ENCODE measurements at places on chromosomes 5 and 9.
A peak's percentile ranks its signal among the peaks of the same experiment; 100 is the strongest.

DNA sequence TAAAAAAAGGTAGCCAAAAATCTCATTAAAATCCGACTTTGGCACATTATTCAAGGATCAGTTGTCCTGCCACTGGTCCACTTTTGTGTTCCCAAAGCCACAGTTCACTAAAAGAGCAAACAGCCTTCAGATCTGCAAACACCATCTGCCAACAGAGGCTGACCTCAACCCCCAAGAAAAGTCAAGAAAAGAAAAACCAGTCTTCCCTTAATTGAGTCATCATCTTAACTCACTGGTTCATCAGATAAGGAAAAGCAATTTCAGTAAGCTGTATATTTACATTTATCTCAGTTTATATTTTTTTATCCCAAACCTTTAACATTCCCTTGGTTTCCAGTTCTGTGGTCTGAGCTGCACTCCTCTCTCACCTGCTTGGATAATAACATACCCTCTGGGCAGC is 21.2 kb downstream of the RASEF start:
- DNase-seq, result peak; percentile 79
- no peaks in the 10 kb centered on the region for H3K27me3 ChIP-seq
- no peaks in the 10 kb centered on the region for H3K36me3 ChIP-seq

DNA sequence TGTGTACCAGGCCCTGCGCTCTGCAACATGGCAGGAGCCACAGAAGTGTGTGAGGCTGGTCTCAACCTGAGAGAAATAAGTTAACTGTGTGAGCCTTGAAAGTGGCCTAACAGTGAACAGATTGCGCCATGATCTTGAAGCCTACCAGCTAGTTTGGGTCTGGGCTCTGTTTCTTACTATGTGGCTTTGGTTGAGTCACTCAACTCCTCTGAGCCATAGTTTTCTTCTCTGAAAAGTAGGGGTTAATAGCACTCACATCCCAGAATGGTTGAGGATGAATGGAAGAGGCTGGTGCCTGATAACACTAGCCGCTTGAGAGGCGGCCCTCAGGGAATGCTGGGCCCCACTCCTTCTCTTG is 121.5 kb downstream of the RGS3 start:
- no peak overlapping the region for H3K4me3 ChIP-seq
- H3K36me3 ChIP-seq, result peaks cover 13% of the 10 kb centered on the region
- peaks cover 31% of the 10 kb centered on the region for H3K4me1 ChIP-seq

- peaks cover 8% of the 10 kb centered on the region for H3K4me1 ChIP-seq
- no peak overlapping the region for H3K4me3 ChIP-seq
- no peak for DNase-seq
- no peak overlapping the region for H3K27ac ChIP-seq
These were observed 29.3 kb downstream of the CARTPT start for GRCh38 chr5:71748360-71748759.

DNA sequence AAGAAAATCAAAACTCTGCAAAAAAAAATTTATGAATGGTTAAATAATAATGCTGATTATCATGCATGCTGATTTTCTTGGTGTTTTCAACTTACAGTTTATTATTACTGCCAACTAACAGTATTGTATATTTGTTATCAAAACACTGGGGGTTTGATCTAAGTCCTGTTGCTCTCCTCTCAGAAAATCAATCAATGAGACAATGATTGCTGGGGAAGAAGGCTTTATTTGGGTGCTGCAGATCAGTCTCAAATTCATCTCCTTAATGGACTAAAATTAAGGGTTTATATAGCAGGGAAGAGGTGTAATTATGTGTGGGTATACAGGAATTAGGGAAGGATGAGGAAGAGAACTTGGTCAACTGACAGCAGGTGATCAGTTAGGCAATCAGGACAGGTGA is 565.5 kb upstream of the CDH6 start:
- no peak for DNase-seq
- no peak overlapping the region for H3K27ac ChIP-seq
- no peaks in the 10 kb centered on the region for H3K4me1 ChIP-seq
- no peaks in the 10 kb centered on the region for H3K27me3 ChIP-seq

- no peak for DNase-seq
- no peaks in the 10 kb centered on the region for H3K4me1 ChIP-seq
- no peak overlapping the region for H3K27ac ChIP-seq
- no peaks in the 10 kb centered on the region for H3K36me3 ChIP-seq
These were observed 33.8 kb upstream of the NEURL1B start for GRCh38 chr5:172607213-172607793.

GRCh38 chr5:127988146-127988760 is 95.3 kb upstream of the SLC12A2 start:
- peak overlapping the region; percentile 76 for H3K27ac ChIP-seq
- DNase-seq, result peak; percentile 97
- H3K36me3 ChIP-seq, result no peaks in the 10 kb centered on the region

- no peak overlapping the region for H3K27ac ChIP-seq
- H3K4me3 ChIP-seq, result no peak overlapping the region
- H3K27me3 ChIP-seq, result peaks cover 55% of the 10 kb centered on the region
These were observed 90.8 kb upstream of the EGFLAM start for GRCh38 chr5:38167562-38167996.

DNA sequence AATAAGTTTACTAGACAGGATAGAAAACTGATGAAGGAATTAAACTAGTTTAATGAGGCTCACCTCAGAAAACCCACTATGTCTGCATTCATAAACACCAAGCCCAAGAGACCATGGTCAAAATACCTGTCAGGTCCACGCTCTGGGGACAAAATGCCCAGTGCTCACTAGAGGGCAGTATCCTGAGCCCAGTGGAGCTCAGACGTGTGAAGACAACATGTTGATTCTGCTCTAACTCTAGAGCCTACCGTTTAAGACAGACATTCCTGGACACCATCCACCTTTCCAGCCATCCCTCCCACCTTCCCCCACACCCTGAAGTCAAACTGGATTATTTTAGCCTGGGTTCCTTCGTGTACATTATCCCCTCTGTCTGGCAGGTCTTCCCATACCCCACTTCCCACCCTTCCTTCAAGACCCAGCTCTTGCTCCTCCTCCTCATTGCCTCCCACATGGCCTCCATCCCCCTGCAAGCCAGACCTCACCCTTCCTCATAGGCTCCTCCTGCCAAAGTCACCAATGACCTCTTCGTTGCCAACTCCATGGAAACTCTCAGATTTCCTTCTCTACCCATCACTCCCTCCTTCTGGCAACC is 142.3 kb upstream of the FSTL4 start:
- no peak overlapping the region for H3K4me3 ChIP-seq
- peak; percentile 36 for DNase-seq
- no peaks in the 10 kb centered on the region for H3K36me3 ChIP-seq
- no peaks in the 10 kb centered on the region for H3K27me3 ChIP-seq

GRCh38 chr5:135517631-135518030 is 18.1 kb downstream of the NEUROG1 start:
- peaks cover 8% of the 10 kb centered on the region for H3K27me3 ChIP-seq
- no peak overlapping the region for H3K4me3 ChIP-seq
- DNase-seq, result no peak
- no peaks in the 10 kb centered on the region for H3K36me3 ChIP-seq
- no peaks in the 10 kb centered on the region for H3K4me1 ChIP-seq

GRCh38 chr5:170173227-170173626 is 59.6 kb upstream of the C5orf58 start:
- H3K4me1 ChIP-seq, result peaks cover 24% of the 10 kb centered on the region
- H3K27me3 ChIP-seq, result no peaks in the 10 kb centered on the region
- H3K36me3 ChIP-seq, result no peaks in the 10 kb centered on the region
- no peak overlapping the region for H3K4me3 ChIP-seq
- peak; percentile 86 for DNase-seq

GRCh38 chr9:134375011-134375390 is 48.7 kb downstream of the RXRA start:
- no peak for DNase-seq
- no peak overlapping the region for H3K27ac ChIP-seq
- H3K27me3 ChIP-seq, result no peaks in the 10 kb centered on the region
- H3K4me3 ChIP-seq, result no peak overlapping the region
- H3K4me1 ChIP-seq, result peaks cover 30% of the 10 kb centered on the region
- H3K36me3 ChIP-seq, result no peaks in the 10 kb centered on the region

DNA sequence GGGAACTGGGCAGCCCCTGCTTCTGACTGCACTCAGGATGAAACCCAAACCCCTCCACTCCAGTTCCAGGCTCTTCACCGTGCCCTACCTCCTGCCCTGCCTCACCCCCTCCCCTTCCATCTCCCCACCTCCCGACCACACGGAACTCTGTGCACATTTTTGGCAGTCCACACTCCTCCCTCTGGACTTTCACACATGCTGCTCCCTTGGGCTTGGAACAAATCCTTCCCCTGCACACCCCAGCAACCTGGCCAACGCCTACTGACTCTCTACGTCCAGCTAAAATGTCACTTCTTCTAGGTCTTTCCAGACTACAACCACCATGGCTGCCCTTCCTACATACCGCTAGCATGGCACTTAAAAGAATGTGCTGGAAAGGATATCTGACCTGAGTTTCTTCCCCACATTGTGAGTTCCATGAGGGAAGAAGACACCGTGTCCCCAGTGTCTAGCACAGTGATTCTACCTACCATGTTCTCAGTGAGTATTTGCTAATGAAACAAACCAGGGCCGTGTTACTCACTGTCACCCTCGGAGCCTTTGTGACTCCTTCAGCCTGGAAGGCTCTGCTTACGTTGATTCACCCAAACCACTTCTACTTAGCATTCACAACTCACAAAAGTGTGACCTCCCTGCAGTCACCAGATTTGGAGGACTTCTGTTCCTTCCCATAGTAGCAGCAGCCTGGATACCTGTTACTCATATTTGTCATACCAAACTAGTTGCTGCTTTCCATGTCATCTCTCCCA is 18.7 kb downstream of the RETREG1 start:
- no peak overlapping the region for H3K4me3 ChIP-seq
- H3K27me3 ChIP-seq, result no peaks in the 10 kb centered on the region
- no peak overlapping the region for H3K27ac ChIP-seq
- no peaks in the 10 kb centered on the region for H3K4me1 ChIP-seq
- no peak for DNase-seq
- no peaks in the 10 kb centered on the region for H3K36me3 ChIP-seq

GRCh38 chr5:178586396-178586795 is 3.8 kb downstream of the COL23A1 start:
- H3K27me3 ChIP-seq, result peaks cover 64% of the 10 kb centered on the region
- no peak for DNase-seq
- H3K4me3 ChIP-seq, result no peak overlapping the region

DNA sequence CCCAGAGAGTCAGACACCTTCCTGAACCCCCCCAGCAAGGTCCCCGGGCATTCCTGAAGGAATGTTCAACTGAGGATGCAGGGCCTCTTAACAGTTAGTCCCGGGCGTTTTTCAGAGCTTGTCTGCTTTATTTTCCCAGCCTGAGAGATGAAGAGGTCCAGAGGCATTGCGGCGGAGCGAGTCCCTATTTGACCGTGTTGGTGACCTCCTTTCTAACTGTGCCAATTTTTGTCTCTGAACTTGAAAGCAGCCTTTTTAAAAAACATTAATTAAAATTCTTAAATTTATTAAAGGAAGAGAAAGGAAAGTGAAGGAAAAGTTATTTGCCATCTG is 433 bp upstream of the PTAR1 start:
- no peak for DNase-seq
- H3K27ac ChIP-seq, result peak overlapping the region; percentile 18
- H3K4me3 ChIP-seq, result peak overlapping the region; percentile 99
- no peaks in the 10 kb centered on the region for H3K36me3 ChIP-seq

GRCh38 chr9:18233311-18233710 is 240.6 kb upstream of the ADAMTSL1 start:
- peaks cover 34% of the 10 kb centered on the region for H3K4me1 ChIP-seq
- no peak overlapping the region for H3K4me3 ChIP-seq
- H3K27ac ChIP-seq, result no peak overlapping the region
- no peaks in the 10 kb centered on the region for H3K27me3 ChIP-seq
- H3K36me3 ChIP-seq, result no peaks in the 10 kb centered on the region

DNA sequence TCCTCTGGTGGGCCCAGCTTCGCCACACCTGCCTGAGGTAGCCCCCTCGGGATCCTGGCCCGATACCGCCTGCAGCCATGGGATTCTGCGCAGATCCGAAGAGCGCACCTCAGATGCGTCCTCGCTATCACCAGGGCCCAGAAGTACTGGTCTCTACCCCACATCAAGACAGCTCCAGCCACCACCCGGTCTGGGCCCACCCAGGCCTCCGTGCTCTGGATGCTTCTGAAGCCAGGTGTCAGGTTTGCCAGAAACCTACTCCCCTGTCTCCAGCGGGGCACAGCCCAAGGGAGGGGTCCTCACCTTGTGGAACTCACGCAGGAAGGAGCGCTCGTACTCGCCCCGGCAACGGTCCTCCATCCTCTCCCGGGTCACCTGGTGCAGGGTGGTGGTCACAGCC is 2.4 kb downstream of the ANAPC2 start:
- H3K36me3 ChIP-seq, result no peaks in the 10 kb centered on the region
- no peaks in the 10 kb centered on the region for H3K27me3 ChIP-seq
- H3K4me3 ChIP-seq, result no peak overlapping the region
- no peak overlapping the region for H3K27ac ChIP-seq
- H3K4me1 ChIP-seq, result peaks cover 25% of the 10 kb centered on the region

DNA sequence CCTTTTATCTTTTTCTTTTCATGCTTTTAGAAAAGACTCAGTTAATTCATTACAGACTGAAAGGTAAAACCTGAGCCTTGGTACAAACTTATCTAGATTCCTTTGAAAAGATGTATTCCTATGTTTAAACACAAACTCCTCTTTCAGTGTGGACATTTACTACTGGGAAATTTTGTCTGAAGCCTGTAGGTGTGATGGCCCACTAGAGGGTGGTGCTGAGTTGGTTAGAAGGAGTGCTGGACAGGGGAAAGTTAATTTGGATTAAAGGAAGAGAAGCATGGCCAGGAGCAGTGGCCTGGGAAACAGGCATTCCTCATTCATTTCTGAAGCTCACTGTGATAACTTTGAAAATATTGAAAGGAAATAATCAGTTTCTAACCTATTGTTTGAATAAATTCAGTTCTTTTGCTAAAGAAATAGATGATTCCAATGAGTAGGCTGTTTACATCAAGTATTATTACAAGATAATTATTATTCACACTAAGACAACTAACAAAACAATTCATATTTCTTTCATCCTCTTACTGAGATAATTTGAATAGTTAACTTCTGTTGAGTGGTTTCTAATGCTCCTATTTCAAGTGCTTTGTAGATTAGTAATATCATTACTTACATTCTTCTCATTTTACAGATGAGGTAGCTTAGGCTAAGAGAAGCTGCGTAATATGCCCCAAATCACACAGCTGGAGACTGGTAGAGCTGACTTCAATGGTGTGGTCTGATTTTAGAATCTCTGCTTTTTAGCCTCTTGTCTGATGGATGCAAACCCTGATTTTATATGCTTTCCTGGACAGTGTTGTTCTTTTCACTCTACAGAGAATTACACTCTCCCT is 150.9 kb downstream of the ADGRV1 start:
- H3K36me3 ChIP-seq, result no peaks in the 10 kb centered on the region
- peak; percentile 77 for DNase-seq
- no peaks in the 10 kb centered on the region for H3K4me1 ChIP-seq
- H3K27me3 ChIP-seq, result no peaks in the 10 kb centered on the region

GRCh38 chr9:134420281-134420845 is 94.1 kb downstream of the RXRA start:
- H3K27ac ChIP-seq, result no peak overlapping the region
- H3K27me3 ChIP-seq, result no peaks in the 10 kb centered on the region
- H3K4me1 ChIP-seq, result no peaks in the 10 kb centered on the region
- no peak overlapping the region for H3K4me3 ChIP-seq

- DNase-seq, result no peak
- H3K4me1 ChIP-seq, result no peaks in the 10 kb centered on the region
- H3K27ac ChIP-seq, result no peak overlapping the region
- H3K27me3 ChIP-seq, result peaks cover 5% of the 10 kb centered on the region
- no peaks in the 10 kb centered on the region for H3K36me3 ChIP-seq
These were observed 117.6 kb upstream of the HAND1 start for GRCh38 chr5:154595662-154596061.
